ENCODE measurements at places on chromosomes 4 and X.

- no peak for DNase-seq
Observed at GRCh38 chr4:54882616-54883015, 224.9 kb downstream of the KIT start.

DNA sequence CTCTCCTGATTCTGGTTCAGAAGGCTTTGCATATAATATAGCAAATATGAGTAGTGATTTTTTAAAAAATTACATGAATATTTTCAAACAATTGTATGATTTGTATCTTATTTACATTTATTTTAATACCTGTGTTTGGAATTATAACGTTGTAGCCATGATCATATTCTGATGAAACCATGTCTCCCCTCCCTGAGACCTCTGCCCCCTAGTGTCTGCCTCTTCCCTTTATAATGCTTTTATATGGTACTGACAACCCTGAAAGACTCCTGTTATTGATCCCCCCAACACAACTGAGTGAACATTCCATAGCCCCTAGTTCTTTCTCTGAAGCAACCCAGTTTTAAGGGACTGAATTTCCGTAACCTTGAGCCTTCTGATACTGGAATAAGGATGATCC is 187.4 kb downstream of the SOX3 start:
- no peak for DNase-seq

DNA sequence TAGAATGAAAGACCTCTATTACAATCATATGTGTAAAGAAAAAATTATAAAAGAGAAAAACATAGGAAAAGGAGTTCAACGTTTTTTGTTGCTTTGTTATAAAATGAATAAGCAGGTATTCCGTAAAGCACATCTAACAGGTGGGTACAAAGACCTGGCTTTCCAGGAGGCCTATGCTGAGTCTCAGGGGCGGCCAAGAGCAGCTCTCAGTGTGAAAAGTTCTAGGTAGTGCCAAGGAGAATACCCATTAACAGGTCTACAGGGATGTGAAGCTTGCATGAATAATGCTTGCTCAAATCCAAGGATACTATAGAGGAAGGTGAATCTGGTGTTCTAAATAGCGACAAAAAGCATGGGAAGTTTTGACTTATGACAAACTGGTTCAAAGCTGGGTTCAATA is 944.4 kb downstream of the PDHA2 start:
- DNase-seq: no peak

DNA sequence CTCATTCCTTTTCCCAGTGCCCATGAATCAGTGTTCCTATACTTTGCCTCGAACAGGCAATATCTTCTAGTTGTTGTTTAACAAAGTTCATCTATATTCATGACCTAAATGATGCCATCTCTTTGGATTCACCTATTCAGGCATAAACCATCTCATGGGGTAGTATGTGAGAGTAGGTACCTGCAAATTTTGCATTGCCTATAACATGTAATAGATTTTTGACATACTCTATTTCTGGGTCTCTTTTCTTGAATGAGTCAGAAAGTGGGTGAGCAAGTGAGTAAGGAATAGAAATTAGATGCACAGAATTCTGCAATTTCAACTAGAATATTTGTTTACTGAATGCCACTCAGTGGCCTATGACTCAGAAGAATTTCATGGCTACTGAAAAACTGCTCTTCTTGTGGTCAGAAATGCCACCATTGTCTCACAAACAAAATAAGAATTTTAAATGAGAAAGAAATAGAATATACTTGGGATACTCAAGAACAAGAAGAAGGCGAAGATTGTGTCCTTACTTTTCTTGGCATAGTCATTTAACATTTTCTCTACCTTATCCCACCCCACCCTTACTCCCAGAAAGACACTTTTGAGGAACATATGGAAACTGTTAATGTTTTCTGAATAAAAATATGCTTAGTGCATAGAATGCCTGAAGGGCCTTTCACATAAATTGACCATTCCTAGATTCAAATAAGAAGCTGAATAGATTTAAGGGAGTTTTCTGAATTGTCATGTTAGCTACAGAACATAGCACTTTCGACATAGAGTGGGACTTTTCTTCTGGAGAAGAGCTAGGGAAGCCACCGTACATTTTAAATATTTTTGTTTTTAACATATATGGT is 86.8 kb downstream of the HHIP start:
- no peak for DNase-seq

GRCh38 chr4:153448003-153448731 is 18.0 kb upstream of the TMEM131L start:
- no peak for DNase-seq

- no peak for DNase-seq
Observed at GRCh38 chrX:2765549-2765830, 13.7 kb downstream of the XG start.

DNA sequence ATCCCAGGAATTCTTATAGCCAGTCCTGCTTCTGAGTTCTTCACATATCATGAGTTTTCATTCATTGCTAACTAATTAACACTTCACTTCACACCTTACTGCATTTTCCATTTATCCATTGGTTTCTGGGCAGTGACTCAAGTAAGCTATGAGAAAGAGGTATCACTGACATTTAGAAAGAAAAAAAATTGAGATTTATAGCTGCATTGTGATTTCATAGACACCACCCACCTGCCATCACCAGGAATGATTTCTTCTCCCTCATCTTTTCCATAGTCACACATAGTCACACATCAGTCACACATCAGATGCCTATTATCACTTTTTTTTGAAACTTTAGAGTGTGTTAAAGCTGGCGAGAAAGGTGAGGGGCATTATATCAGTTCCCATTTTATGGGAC is 121.8 kb downstream of the SLC39A8 start:
- no peak for DNase-seq

DNA sequence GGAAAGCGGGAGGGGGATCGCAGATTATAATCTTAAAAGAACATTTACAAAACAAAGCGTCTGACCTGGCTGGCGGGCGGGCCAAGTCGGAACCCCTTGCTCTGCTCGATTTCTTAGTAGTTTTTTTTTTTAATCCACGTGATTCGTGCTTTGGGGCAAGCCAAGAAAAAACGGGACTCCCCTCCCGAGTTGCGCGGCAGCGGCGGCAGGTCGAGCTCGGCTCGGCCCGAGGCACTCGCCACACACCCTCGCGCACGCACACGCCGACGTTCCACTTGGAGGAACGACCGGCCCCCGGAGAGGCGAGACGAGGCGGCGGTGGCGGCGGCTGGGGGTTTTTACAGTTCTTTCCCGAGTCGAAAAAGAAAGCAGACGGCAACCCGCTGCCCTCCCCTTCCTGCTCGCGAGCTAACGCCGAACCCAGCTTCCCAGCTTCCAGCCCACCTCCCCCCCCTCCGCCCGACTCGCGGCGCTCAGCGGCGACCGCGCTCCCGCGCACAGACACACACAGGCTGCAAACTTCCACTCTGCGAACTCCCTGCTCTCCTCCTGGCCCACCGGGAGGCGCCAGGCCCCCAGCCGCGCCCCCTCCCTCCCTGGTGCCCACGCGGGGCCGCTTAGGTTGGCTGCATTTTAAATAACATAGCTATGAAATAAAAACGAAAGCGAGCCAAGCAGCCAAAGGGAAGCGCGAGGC is 1.2 kb downstream of the BCOR start:
- no peak for DNase-seq

DNA sequence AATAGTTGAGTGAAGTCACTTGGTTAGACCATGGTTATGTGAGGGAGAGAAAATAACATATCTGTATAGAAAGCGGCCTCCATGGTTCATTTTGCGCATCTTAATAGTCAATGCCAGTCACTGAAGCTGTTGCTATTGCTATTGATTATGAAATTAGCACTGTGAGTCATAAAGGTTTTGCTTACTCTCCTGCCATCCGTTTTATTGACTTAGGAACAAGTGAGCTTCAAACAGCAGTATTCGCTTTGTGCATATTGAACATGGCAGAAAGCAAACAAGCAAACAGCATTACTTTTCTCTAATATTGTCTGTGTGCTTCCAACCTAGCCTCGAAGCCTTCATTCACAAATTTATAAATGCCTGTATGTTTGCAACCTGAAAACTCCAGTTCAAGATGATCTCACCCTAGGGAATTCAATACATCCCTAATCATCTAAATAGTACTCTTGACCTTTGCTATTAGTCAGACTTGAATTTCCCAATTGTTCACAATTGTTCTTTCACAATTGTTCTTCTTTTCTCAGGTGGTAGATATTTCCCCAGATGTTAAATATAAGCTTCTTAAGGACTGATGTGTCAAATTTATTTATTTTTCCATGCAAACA is 55.9 kb upstream of the GABRA2 start:
- DNase-seq: no peak

- no peak for DNase-seq
Observed at GRCh38 chr4:136342666-136343065, 1189.6 kb downstream of the PCDH18 start.

DNA sequence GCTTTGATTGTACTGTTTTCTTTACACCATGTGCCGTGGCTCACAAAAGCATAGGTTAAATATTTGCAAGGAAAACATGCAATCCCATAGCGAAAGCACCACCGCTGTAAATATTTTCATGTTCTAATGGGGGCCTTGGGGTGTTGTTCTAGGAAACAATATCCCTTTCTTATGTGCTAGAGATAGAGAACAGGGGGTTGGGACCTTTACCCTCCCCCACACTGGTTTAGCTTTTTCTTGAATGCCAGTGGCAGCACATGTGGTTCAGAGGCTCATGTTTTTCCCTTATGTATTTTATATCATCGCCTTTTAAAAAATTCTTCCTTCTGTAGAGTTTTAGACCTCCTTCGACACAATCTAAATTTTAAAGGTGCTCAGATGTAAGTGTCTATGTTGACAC is 422.6 kb upstream of the TENM3 start:
- no peak for DNase-seq

- DNase-seq: no peak
Observed at GRCh38 chr4:121698236-121698671, 1.5 kb upstream of the ANXA5 start.

- no peak for DNase-seq
Observed at GRCh38 chrX:38452603-38453002, 100.2 kb downstream of the OTC start.

DNA sequence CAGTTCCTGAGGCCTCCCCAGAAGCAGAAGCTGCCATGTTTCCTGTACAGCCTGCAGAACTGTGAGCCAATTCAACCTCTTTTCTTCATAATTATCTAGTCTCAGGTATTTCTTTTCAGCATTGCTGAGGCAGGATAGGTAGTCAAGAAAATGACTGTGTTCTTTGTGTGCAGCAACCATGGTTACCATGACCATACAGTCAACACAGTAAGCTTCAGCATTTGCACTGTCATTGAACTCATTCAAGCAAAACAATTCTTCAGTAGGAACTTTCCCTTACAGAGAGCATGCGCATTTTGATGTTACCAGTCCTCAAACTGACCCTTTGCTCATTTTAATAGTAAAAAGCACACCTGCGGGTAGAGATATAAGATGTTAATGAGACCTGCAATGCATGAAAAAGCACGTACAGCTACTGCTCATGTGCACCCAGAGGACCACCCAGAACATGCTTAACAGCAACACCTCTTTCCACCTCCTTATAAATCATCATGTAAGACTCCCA is 180.8 kb downstream of the PRKX start:
- no peak for DNase-seq

- DNase-seq: no peak
Observed at GRCh38 chr4:144575181-144575580, 70.8 kb upstream of the HHIP start.

DNA sequence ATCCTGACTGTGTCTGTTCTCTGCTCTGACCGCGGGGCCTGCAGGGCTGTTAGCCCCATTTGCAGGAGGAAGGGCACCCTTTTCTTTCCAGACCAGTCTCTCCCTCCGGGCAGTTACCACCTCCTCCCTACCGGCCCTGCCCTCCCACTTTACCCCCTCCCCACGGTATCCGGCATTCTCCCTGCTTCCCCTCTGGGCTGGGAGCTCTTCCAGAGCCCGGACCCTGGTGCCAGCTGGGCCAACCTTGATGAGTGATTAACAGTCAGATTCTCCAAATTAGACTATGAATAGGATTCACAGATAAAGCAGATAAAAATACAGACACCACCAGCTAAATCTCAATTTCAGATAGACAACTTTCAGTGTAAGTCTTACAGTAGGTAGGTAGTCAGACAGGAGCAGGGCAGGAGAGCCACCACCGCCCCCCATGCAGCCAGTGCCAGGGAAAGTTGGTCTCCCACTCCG is 23.4 kb upstream of the WFS1 start:
- DNase-seq: no peak

GRCh38 chrX:31658360-31658759 is 586.5 kb upstream of the FTHL17 start:
- no peak for DNase-seq

GRCh38 chrX:109685656-109686078 is 47.4 kb downstream of the ACSL4 start:
- no peak for DNase-seq

GRCh38 chrX:140091125-140091886 is 126.0 kb upstream of the CXorf66 start:
- DNase-seq: peak; percentile 9

DNA sequence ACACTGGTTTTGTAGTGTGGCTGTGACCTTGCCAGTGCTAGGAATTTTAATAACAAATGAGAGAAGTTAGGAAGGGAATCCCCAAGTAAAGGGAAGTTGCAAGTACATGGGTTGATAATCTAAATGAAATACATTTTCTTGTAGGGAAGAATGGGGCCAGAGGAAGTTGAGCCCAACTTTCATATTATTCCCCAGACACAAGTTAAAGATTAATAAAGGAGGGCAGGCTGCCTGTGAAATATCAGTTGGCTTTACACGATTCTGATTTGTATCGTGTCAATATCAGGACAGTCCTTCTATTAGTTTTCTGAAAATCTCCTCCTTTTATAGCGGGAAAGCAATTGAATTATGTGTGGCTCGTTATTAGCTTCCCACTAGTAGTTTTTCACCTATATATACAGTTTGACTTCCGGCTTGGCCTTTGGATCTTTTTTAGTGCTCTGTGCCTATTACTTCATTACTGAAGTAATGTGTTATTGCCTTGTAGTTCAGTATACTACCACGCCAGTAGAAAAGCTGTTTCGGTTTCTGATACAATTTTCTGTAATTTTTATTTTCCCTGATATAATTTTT is 1.7 kb downstream of the PDLIM5 start:
- no peak for DNase-seq
